ENCODE measurements at places on chromosomes 13 and 19.

DNA sequence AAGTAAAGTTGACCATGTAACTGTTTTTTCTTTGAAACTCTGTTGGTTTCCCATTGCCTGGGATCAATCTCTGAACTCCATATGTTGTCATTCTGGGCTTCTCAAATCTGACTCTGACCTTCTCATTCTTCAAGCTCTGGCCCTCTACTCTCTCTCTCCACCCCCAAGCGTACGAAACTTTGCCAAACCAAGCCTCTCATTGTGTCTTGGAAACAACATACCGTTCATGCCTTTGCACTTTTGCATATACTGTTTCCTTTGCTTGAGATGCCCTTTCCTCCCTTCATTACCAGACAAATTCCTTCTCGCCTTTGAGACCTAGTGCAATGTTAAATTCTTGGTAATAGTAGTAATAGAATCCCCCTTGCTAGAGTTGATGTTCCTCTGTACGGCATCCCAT is 113.7 kb downstream of the OLFM4 start:
- DNase-seq: peak; percentile 17

- no peak for DNase-seq
These were observed 13.6 kb upstream of the DACT3 start for GRCh38 chr19:46674416-46675178.

DNA sequence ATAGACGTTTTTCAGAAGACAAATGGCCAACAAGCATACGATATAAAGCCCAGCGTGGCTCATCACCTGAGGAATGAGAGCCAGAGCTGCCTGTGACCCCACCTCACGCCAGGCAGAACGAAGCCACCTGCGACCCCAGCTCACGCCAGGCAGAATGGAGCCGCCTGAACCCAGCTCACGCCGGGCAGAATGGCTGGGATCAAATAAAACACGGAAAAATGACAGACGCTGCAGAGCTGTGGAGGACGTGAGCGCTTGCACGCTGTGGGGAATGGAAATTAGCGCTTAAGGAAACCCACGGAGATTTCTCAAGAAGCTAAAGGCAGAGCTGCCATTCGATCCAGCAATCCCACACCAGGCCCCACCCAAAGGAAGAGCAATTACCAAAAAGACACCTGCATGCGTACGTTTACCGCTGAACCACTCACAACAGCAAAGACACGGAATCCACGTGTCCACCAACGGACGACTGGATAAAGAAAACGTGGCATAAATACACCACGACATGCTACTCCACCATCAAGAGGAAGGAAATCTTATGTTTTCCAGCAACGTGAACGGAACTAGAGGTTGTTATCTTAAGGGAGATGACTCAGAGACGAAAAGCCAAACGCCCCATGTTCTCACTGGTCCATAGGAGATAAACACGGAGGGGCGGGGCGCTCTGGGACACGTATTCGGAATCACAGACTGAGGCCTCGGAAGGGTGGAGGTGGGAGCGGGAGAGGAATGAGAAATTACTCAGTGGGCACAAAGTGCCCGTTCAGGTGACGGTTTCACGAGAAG is 30.7 kb upstream of the C13orf46 start:
- no peak for DNase-seq

DNA sequence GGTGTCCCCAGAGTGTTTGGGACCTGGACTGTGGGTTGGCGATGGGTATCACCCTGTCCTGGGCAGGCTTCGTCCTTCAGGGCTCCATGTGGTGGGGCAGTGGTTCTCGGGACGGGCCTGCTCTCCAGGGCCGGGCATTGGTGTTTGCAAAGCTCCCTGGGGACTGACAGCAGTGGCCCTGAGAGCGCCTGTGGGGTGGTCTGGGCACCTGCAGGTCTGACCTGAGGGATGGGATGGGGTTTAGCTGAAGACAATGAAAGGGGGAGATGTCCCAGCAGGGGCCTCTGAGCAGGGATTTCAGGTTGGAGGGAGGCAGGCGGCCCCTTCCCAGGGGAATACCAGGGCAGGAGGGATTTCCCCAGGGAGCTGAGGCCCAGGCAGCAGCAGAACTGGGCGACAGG is 68.3 kb upstream of the MCF2L start:
- DNase-seq: no peak

DNA sequence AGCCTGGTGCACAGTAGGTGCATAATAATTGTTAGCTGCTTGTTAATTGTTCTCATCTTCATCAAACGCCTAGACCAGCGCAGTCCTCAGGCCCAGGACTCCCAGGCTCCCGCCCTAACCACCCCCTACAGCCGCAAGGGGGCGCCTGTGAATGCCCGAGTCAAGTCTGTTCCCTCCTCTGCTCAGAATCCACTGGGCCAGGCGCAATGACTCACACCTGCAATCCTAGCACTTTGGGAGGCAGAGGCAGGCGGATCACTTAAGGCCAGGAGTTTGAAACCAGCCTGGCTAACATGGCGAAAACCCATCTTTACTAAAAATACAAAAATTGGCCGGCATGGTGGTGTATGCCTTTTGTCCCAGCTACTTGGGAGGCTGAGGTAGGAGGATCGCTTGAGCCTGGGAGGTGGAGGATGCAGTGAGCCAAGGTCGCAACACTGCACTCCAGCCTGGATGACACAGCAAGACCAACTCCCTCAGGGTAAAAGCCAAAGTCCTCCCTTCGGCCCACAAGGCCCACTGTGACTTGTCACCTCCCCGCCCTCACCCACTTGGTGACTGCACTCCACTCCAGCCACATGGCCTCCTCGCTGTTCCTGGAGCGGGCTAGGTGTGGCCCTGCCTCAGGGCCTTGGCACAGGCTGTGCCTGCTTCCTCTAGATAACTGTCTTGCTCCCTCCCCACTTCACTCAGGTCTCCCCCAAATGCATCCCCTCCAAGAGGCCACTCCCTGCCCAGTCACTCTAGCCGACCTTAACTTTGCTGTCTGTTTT is 9.1 kb downstream of the ZNF653 start:
- peak; percentile 24 for DNase-seq

DNA sequence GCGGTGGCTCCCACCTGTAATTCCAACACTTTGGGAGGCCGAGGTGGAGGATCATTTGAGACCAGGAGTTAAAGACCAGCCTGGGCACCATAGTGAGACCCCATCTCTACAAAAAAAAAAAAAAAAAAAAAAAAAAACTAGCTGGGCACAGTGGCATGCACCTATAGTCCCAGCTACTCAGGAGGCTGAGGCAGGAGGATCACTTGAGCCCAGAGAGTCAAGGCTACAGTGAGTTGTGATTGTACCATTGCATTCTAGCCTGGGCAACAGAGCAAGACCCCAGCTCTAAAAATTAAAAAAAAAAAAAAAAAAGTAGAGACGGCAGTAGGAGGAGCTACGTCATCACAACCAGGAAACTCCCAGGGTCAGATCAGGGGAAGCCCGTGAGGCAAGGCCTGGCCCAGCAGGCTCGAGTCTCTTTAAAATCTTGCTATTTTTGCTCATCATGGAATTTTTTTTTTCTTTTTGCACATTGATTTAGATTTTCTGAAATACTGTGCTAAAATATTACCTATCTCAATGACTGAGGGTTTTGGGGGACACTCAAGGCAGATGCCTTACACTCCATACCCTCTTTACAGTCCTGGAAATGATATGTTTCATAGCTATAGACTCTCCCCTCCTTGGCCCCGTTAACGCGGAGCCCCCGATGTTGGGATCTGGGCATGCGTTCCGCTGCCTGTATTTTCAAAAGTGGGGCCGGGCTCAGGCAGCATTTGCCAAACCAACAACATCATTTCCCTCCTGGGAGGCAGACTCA is 44.4 kb upstream of the USE1 start:
- DNase-seq: no peak

GRCh38 chr19:56211718-56212117 is 9.6 kb downstream of the ZSCAN5C start:
- no peak for DNase-seq

GRCh38 chr13:66578305-66578704 is 651.8 kb downstream of the PCDH9 start:
- no peak for DNase-seq

- DNase-seq: no peak
These were observed 312.5 kb upstream of the OBI1 start for GRCh38 chr13:78971355-78972025.

DNA sequence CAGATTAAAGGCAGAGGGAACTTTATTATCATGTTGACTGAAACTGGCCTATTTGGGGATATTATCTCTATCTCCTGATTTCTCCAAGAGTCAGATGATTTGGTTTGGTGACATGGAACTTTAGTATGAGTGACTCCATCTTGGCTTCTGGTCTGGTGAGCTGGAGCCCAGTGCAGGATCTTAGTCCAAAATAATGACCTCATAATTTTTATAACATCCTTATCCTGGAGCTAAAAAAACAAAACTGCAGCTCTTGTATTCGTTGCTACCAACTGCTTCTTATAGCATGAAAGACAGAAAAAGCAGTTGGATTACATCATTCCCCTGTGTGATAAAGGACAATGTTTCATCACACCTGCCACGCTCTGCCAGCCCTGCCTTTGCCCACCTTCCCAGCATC is 39.3 kb upstream of the RNF17 start:
- DNase-seq: no peak

- no peak for DNase-seq
These were observed 4.0 kb upstream of the FLT3LG start for GRCh38 chr19:49469828-49470614.

DNA sequence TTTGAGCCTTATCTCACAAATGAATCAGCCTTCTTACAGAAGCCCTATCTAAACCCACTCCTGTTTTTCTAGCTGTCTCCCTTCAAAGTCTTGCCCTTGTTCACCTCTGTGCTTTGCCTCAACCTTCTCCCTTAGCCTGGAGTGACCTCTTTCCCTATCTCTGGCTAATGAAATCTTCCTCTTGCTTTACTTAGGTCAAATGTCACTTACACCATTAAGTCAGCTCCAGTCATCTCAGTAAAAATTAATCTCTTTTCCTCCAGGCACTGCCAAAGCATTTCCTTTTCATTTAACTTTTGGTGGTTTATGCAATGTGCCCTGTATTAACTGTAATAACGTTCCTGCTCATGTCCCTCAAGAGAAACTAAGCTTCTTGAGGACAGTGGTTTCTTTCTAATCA is 596.5 kb upstream of the MIR17HG start:
- no peak for DNase-seq

GRCh38 chr13:94454906-94455305 is 24.6 kb downstream of the DCT start:
- DNase-seq: no peak

GRCh38 chr19:2764945-2765344 is 18.1 kb downstream of the SGTA start:
- no peak for DNase-seq

- DNase-seq: no peak
These were observed 112.2 kb downstream of the IER2 start for GRCh38 chr19:13262450-13262849.

DNA sequence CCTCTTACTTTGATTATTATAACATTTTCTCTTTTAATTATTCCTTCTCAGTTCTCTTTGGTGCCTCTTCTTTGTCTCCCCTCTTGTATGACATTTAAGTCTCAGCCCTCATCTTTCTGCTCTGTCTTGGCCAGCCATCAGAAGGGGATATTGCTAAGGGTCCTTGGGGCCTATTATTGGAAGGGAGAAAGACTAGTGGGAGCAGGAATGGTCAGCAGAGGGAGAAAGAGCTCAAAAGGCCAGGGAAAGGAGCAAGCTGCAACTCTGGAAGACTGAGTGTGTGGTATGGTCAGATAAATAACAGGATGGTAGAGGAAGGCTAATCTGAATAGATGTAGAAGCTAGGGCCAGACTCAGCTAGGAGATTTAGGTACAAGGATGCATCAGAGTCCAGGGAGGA is 336.9 kb downstream of the TDRD3 start:
- no peak for DNase-seq

DNA sequence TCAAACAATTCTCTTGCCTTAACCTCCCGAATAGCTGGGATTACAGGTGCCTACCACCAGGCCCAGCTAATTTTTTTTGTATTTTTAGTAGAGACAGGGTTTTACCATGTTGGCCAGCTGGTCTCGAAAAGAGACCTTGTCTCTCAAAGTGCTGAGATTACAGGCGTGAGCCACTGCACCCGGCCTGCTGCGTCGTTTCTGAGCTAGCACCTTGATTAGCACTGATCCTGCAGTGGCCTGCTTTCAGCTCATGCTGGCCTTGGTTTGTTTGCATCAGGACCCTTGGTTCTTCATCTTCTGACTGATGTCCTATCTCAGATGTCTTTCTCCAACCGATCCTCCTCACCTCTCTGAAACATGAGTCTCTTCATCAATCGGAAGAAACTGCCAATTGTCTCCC is 4.9 kb upstream of the TFDP1 start:
- DNase-seq: no peak
